ENCODE measurements at places on chromosomes 1 and 21.

GRCh38 chr1:118978914-118979701, 9.0 kb downstream of the TBX15 start:
- DNase-seq, result no peak

DNA sequence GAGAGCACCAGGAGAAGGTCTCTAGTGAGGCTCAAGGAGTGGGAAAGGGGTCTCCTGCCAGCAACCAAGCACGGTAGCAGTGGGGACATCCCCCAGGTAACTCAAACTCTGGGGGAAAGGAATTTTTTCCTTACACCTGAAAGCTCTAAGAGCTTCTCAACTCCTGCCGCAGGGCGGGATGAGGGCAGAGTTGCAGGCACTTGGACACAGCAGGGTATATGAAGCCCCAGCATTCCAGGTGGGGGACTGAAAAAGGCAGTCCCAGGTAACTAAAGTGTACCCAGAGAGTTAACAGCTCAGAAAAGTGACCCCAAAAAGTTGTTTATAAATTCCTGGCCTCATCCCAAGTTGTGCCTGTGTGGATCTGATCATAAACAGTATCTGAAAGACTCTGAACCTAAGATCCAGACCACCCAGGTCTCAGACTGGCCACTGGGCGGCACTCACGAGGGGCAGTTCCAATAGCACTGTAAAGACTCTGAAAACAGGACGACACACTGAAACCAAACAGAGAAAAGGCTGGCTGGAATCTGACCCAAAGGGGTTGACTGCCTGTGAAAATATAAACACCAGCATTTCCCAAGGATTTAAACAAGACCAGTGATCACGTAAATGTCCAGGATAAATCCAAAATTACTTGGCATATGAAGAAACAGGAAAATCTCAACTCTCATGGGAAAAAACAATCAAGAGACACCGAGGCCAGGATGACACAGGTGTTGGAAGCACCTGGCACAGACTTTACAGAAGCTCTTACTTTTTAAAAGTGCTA, 47.5 kb downstream of the HSF2BP start:
- DNase-seq, result peak; percentile 67

DNA sequence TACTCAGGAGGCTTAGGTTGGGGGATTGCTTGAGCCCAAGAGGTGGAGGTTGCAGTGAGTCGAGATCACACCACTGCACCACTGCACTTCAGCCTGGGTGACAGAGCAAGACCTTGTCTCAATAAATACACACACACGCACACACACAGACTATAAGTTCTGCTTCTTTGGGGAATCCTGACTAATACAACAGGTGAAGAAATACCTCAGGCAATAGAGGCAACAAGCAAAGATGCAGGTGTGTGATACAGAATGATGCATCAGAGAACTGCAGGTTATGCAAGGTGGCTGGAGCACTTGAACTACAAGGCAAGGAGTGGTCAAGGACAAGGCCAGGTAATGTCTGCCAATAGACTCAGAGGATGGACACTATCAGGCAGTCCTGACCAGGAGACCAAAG, 117.6 kb upstream of the ZNF678 start:
- DNase-seq, result no peak

DNA sequence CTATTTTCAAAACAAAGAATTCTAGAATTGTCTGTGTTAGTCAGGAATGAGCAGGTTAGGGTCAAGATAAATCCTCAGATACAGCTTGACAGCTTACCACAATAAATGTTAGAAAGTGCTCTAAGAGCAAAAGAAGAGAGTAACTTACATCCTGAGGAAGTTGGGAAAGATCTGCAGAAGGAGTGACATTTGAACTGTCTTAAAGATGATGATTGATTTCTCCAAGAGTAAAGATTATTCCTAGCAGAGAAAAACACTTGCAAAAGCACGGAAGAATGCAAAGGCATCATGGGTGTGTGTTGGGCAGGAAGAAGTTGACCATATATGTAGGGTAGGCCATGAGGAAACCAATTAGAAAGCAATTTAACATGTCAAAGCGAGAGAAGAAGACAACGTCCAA, 175.4 kb downstream of the LRRC7 start:
- DNase-seq, result no peak

DNA sequence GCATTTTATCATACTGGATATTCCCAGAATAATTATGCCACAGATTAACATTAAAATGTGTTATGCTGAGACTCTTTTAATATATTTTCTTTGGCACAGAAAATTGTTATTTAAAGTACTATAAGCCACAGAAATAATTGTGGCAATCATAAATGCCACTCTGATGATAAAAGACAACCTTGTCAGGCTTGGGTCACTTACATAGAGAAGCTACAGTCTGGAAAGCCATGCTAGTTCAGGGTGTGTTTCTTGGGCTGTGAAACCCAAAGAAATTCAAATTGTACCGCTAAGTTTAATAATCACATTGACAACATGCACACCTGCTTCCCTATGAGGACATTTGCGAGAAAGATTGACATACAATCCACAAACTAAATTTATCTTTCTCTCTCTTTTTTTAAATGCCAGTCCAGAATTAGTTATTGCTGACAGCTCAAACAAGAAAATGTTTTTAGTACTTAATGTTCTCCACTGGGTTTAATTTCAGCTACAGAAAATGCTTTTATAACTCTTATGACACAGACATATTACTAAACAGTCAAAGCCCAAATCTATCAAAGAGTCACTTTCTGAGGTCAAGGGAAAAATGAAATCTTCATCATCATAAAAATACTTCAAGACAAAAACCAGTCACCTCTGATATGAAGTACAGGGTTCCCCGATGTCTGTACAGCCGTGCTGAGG, 38.7 kb downstream of the TTC13 start:
- no peak for DNase-seq

GRCh38 chr1:112444269-112444668, 48.3 kb downstream of the CTTNBP2NL start:
- DNase-seq, result no peak

DNA sequence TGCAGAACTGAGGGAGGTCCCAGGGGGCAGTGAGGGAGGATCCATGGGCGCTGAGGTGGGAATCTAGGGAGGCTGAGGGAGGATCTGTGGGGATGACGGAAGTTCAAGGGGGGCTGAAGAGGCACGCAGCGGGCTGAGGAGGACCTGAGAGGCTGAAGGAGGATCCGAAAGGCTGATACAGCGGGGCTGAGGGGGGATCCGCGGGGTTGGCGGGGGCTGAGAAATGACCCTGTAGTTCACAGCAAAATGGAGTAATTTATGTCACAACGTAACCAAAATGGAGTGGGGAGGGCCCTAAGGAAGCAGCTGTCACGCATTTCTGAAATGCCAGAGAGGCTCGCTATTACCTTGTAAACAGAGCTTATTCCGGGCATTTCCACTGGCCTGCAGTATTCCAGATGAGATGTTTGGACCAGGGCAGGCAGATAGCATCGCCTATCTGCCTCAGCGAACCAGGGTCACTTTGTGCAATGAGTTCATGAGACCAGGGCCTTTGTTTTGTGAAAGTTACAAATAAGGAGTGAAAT, 926 bp upstream of the MRPL55 start:
- DNase-seq, result no peak

DNA sequence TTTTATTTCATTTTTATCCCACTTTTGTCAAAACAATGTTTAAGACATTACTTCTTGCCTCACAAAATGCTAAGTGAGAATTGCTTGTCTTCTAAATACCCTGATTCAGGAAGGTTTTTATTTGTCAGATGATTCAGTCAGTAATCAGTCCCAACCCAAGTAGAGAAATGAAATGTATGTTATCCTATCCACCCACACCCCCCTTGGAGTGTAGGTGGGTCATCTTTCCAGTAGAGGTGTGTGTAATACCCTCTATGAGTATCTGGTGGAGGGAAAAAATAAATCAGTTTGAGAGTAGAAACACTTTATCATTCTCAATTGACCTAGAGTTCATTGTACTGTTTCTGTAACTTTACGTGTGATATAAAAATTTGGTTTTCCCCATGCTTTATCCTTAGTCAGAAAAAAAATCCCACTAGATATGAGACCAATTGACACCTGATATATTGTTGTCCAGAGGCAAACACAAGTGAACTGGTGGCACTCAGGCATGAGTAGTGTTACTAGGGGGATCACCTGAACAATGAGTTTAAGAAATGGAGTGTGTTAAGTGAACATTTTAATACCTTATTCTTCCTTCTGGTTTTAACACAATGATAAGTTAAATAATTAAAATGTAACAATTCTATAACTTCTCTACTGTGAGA, 153.8 kb upstream of the C1orf105 start:
- no peak for DNase-seq

GRCh38 chr21:45530423-45531113, 11.7 kb downstream of the SLC19A1 start:
- DNase-seq, result no peak

DNA sequence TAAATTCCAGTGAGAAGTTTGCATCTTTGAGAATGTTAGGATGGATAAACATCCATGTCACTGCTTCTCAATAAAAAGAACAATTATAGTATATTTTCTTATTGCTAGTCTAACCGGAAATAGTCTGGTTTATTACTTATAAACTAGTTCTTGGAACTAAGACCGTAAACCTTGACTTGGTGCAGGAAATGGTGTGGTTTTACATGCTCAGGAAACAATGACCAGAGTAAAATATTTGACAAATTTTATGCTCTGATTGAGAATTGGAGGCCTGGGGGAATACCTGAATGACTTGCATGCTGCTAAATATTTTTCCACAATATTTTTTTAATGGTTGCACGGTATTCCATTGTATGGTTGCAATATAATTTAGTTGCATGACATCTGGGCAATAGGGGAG, 76.3 kb downstream of the XCL2 start:
- no peak for DNase-seq

GRCh38 chr1:3889936-3890335, 10.1 kb downstream of the C1orf174 start:
- DNase-seq, result no peak

DNA sequence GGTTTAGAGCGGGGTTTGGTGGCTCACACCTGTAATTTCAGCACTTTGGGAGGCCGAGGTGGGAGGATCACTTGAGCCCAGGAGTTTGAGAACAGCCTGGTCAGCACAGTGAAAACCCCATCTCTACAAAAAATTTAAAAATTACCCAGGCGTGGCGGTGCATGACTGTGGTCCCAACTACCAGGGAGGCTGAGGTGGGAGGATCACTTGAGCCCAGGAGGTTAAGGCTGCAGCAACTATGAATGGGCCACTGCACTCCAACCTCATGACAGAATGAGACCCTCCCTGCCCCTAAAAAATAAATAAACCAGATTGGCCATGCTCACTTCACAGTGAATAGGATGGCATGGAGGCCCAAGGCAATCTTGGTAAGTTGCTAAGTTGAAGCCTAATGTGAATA, 168.9 kb downstream of the RHOU start:
- DNase-seq, result no peak

GRCh38 chr1:40059338-40059959, 18.9 kb downstream of the CAP1 start:
- DNase-seq, result no peak

GRCh38 chr1:53473463-53473862, 14.3 kb downstream of the DMRTB1 start:
- DNase-seq, result no peak

GRCh38 chr21:40733024-40733397, 113.9 kb downstream of the DSCAM start:
- no peak for DNase-seq

GRCh38 chr1:113657556-113658063, 101.7 kb downstream of the PHTF1 start:
- DNase-seq, result no peak

GRCh38 chr21:14903172-14903865, 161.5 kb downstream of the NRIP1 start:
- DNase-seq, result no peak

GRCh38 chr1:34268311-34268954, 91.7 kb downstream of the C1orf94 start:
- no peak for DNase-seq
